ENCODE measurements at places on chromosomes 12 and 14.

DNA sequence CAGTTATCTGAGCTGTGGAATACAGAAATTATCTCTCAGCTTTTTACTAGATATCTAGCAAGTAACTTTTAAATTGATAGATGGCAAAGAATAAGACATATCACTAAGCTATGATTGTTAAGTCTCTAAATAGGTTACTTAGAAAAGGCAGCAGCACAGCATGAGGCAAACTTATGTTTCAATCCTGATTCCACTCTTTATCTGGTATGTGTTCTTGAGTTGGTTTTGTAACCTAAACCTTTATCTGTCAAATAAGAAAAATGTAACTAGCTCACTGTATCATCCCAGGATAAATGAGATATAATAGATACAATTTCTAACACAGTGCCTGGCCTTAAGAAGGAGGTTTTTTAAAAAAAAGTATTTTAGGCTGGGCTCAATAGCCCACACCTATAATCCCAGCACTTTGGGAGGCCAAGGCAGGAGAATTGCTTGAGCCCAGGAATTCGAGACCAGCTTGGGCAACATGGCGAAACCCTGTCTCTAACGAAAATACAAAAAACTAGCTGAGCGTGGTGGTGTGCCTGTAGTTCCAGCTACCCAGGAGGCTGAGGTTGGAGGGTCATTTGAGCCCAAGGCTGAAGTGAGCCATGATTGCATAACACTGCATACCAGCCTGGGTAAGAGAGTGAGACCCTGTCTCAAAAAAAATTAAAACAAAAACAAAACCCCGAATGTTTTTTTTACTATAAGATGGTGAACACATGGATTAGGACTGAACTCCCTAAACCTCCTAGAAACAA, 56.8 kb downstream of the HEATR5A start:
- no peak for DNase-seq

GRCh38 chr12:88431246-88431645, 149.0 kb downstream of the KITLG start:
- DNase-seq: no peak

DNA sequence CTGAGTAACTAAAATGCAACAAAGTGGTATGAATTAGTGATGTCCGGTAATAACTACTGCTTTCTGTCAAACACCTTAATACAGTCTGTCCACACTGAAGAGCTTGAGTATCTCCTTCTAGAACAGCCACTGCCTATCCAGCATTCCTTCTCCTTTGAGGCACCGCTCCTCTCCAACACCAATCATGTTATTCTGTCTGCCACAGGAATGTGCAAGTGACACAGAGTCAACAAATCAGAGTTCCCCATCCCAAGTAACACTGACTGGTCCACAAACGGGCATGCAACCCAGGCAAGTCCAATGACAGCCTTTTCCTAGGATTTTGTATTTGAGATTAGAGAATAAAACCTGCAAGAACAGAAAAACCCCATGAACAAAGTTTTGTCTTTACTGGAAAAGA, 3.8 kb downstream of the GXYLT1 start:
- no peak for DNase-seq

GRCh38 chr12:87254381-87255030, 774.7 kb downstream of the C12orf50 start:
- no peak for DNase-seq

- DNase-seq: no peak
Observed at GRCh38 chr12:80702889-80703805, 4.3 kb upstream of the MYF6 start.

GRCh38 chr12:50718760-50719159, 45.1 kb upstream of the ATF1 start:
- DNase-seq: no peak

GRCh38 chr14:60350366-60350720, 101.3 kb downstream of the PPM1A start:
- no peak for DNase-seq

DNA sequence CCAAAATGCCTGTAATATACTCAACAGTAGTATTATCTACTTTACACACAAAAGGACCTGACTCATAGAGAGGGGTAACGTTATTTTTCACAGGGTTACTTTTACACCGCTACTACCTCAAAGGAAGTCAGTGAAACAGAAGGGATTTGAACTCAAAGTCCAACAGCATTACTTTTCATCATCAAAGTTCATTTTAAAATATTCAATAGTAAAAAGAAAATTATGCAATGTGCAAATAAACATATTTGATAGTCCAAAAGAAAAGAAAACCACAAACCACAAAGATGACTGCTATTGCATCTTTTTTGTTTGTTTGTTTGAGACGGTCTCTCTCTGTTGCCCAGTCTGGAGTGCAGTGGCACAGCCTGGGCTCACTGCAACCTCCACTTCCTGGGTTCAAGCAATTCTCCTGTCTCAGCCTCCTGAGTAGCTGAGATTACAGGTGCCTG, 15.5 kb downstream of the KIF21A start:
- no peak for DNase-seq

GRCh38 chr14:50804181-50804721, 26.7 kb downstream of the NIN start:
- DNase-seq: no peak

GRCh38 chr12:108571609-108572165, 9.3 kb downstream of the ISCU start:
- no peak for DNase-seq

DNA sequence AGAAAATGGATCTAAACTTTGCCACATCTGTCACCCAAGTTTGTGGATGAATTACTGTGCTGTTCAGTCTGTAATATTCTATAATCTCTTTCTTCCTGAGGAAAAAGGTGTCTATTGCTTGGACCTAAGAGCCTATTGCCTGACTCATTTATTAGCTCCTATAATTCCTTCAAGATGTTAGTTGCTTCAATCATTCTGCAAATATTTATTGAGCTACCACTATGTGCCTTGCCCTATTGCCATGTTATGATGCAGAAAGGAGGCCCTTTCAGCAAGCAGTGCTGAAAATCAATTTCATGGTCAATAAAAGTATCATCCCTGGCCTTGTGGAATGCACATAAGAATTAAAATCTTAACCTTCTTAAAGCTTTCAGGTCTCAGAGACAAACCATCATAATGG, 113.6 kb downstream of the CCER1 start:
- no peak for DNase-seq

DNA sequence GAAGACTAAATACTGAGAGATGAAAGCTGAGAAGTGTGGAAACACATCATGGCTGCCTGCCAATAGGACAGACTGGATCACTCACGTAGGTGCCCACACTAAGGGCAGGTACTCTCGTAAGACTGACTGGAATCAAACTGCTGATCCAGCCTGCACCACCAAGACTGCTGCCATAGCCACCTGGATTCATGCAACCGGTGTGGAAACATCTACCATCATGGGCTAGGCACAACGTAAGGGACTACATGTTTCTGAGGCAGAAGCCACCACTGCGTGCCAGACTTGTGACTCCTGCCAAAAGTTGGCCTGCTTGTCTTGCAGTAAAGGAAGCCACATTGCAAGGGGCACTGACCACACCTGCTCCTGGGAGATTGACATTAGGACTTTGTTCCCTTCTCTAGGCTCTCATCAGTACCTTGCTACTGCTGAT, 3.8 kb downstream of the POMT2 start:
- DNase-seq: no peak

GRCh38 chr12:5124401-5124800, 80.7 kb downstream of the KCNA5 start:
- no peak for DNase-seq

GRCh38 chr14:22769369-22769768, 2.9 kb downstream of the OXA1L start:
- no peak for DNase-seq

DNA sequence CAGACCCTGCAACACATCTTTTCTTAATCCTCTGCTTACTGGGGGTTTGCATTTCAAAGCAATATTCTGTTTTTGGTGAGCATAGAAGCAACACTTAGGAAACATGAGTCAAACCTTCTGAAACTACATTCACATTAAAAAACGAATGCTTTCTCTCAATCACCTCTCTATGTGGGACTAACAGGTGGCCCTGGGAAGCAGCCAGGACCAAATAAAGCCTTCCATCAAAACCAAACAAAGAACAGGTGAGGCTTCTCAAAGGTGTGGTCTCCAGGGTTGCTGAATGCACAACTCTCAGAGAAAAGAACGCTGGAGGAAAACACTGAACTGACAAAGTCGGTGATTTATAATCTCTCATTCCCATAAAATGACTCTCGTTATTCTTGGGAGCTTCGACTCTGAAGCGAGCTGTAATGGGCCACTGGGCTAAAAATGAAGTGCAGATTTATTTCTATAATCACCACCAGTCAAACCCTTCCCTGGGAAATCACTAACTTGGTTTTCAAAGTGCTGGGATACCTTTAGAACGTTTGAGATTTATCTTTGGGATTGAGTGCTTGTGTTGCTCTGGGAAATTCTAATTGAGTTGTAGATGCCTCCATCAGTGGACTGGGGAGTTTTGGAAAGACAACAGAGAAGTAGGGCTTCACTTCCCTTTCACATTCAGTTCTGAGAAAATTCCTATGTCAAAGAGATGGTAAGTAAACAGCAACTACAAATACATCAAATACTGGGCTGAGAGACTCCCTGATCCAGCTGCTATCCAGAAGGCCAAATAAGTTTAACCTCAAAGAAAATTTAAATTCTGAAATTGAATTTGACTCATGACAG, 262.0 kb upstream of the TMPO start:
- no peak for DNase-seq

- DNase-seq: no peak
Observed at GRCh38 chr12:122992386-122992785, 11.9 kb downstream of the ARL6IP4 start.

GRCh38 chr12:70359458-70360197, 6.5 kb upstream of the KCNMB4 start:
- no peak for DNase-seq

- DNase-seq: no peak
Observed at GRCh38 chr12:102962532-102962931, 5.1 kb downstream of the ASCL1 start.

DNA sequence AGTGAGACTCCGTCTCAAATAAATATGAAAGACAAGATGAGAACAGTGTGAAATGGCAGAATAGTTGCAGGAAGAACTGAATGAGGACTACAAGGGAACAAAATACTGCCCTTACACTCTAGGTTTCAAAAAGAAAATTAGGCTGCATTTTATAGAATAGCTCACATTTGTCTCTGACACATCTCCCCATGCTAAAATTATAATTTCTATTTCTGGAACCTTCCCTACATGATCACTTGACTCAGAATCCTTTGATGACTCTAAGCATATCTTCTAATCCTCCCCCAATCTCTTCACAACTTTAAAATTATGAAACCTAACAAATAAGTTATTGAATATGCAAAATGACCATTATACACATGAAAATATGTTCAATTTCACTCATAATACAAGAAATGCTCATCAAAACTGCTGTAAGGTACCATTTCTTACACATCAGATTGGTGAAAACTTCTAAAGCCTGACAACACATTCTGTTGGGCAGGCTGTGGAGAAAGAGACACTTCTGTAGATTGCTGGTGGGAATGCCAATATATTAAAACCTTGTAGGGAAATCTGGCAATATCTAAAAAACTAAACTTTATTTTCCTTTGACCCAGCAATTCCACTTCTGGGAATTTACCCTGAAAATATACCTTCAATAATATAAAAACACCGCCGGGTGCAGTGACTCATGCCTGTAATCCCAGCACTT, 4.3 kb upstream of the HIGD1C start:
- no peak for DNase-seq

DNA sequence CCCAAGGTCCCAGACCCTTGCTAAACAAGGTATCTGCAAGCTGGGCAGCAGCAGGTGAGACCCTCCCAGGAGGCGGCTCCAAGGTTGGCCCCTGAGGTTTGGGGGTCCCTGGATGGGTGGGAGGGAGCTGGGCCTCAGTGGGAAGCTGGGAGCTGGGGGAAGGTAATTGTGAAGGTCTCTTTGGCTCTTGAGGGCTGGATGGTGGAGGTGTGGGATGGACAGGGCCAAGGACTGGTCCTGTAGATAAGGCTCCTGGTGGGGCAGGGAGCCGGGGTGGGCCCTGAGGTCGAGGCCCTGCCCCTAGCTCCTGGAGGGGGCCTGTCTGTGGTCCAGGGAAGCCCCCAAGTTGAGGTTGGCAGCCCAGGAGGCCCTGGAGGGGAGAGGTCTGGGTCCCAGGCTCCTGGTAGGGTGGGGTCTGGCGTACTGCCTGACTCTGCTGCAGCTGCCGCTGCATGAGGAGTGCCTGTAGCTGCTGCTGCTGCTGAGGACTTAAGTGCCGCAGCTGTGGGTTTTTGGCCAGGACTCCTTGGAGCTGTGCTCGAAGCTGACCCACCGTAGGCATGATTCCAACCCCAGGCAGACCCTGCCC, 13.1 kb upstream of the PRKAG1 start:
- no peak for DNase-seq

DNA sequence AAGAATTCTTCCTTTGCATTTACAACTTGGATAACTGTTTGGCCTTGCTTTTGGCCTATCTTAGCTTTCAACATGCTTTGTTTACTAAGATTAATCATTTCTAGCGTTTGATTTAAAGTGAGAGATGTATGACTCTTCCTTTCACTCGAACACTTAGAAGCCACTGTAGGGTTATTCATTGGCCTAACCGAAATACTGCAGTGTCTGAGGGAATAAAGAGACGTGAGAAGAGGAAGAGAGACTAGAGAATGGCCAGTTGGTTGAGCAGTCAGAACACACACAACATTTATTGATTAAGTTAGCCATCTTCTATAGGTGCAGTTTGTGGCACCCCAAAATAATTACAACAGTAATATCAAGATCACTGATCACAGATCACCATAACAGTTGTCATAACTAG, 62.3 kb upstream of the CCDC175 start:
- no peak for DNase-seq

DNA sequence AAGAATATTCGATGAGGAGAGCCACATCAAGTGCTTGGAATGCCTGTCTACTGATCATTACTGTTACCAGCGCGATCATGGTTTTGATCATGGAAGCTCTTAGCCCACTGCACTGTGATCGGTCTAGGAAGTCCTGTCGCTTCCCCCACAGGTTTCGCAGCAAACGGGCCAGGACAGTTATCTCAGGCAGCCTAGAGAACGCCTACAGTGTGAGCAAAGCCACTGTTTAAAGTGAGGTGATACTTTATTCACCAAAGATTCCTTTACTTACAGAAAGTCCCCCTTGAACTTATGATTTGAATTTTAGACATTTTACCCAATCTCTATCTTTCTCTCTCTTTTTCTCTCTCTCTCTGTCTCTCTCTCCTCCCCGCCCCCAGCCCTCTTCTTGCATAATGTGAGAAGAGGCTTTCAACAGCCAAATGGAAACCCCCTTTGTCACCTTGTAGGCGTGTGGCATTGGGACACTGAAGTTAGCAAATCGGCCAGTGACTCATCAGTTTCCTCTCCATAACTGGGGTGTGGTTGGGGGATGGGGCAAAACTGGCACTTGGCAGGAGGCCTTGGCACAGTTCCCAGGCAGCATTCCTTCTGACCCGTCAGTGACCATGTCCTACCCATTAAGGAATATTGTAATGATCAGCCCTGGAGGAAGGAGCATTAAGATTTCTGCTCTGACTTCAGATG, 214.8 kb downstream of the CHST11 start:
- no peak for DNase-seq

GRCh38 chr12:1171657-1172408, 180.8 kb downstream of the ERC1 start:
- no peak for DNase-seq
